ENCODE measurements at places on chromosomes 13 and 19.

DNA sequence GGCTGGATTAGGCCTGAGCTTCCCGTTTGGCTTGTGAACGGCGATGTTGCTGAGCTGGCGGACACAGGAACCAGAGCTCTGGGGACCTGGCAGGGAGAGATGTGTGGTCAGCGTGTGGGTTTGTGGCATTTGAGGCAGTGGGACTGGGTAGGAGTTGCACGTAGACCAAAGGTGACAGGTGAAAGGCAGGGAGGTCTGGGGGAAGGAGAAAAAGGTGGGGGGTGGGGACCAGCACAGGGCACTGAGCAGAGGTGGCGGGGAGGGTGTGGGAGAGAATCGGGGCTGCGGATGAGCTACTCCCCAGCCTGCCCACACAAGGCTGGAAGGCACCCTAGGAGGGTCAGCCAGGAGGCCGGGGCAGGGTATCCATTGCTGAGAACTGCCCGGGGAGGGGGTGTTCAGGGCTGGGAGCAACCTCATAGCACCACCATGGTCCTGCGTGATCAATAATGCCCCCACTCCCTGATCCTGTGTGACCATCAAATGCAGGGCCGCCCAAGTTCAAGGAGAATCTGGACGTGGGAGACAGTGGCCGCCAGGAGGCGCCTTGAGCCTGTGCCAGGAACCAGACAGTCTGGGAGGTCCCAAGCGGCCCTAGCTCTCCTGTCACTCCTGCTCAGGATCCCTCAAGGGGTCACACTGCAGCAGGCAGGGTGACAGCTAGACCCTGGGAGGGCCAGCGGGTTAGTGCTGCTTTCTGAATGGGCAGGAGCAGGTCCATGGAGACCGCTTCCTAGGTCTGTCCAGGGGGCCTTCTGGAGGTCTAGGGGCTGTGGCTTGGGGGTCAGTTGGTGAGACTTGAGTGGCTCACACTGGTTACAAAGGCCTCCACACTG is 12.8 kb upstream of the SELENOW start:
- peak; percentile 28 for DNase-seq

DNA sequence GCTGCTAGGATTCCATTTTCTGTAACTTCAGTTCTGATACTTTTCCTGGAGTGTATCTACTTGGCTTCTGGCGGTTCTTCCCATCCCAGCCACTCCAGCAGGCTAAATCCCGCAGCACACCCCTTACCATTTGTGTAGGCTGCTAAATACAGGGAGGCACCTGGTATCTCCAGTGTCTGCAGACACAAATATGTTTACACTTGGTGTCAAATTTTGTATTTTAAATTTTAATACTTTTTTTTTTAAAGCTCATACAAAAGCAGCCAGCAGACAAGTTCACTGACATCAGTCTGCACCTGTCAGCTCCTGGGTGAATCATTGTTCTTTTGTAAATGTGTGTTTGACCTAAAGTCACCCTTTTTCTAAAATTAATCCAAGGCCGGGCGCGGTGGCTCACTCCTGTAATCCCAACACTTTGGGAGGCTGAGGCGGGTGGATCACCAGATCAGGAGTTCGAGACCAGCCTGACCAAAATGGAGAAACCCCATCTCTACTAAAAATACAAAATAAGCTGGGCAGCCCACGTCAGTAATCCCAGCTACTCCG is 3.4 kb upstream of the ZSCAN4 start:
- DNase-seq = no peak

GRCh38 chr19:13899912-13900584 is 5.9 kb downstream of the BRME1 start:
- no peak for DNase-seq

DNA sequence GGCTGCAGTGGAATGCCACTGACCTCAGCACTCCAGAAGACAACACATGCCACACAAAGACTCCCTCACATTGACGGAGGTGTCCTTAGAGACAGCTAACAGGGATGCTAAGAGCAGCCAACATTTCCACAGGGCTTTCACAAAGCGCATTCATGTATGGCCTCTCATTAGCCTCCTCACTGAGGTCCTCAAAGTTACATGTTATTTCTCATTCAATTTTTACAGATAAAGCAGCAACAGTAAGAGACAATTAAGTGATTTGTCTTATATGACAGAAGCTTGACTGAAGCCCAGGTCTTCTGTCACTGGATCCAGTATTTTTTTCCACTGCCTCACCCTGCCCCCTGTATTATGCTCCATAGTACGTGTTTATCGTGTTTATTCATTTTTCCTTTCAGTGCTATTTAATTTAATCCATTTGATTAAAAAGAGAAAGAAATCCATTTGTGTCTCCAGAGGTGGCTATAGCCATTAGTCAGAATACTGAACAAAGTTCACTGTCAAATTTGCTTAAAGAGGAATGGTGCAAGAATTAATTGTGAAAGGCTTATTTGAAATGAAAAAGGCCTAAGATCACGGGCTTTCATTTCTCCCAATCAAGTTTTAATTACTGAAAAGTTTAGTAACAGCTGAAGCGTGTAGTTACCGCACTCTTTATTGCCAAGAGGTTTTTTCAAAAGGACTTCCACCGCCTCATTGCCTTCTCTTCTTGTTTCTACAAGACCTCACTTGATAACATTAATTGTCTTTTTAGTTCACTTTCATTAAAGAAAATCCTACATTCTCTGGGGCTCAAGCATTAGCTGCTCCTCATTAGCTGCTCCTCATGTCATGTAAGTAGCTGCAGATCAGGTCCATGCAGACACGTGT is 115.0 kb downstream of the COG6 start:
- no peak for DNase-seq

DNA sequence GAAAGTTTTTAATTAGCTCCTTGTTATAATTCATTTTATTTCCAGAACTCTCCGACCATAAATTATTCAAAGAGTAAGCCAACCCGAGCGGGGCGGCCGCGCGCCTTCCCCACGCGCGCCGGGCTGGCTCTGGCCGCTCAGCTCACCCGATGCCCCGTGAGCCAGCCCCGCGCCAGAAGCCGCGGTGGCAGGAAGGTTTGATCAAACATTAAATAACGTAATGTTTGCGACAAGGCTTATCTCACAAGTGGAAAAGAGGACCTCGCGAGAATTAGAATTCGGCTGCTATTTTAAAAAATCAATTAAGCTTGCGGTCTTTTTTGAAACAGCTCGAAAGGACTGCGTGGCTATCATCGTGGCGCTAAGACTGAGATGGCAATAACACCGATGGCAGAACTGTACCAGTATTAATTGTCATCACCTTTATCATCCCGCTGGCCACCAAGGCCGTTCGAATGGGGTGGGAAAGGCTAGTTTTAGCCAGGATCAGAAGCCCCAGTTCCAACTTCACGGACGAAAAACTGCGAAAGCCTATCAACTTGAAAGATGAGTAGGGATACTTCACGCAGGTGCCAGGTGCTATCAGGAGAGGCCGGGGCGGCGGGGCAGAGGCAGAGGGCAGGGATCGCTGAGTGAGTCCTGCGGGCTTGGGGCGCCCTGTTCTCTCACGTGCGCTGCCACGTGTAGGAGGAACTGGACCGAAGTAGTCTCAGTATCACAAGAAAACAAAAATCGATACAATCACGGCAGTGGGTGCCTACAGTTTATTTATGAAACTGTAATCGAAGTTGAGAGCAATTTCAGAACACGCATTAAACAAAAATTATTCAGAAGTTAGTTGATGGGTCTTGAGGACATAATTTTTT is 6.4 kb downstream of the POU4F1 start:
- no peak for DNase-seq

DNA sequence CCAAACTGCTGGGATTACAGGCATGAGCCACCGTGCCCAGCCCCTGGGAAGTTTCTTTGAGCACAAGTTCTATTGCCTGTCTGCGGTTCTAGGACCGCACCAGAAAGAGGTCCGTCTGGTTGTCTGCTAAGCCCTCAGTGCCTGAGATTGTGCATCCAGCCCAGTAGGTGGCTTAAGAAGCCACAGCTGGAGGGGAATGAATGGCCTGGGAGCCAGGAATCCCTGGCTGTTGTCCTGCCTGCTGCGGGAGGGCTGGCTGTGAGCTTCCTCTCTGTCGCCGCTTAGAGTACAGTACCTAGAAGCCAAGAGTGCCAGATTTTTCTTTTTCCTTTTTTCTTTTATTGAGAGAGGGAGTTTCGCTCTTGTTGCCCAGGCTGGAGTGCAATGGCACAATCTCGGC is 4.2 kb upstream of the TYK2 start:
- DNase-seq = no peak

- no peak for DNase-seq
Observed at GRCh38 chr13:26025196-26025595, 26.6 kb downstream of the SHISA2 start.

GRCh38 chr13:104737713-104738112 is 1671.5 kb upstream of the SLC10A2 start:
- no peak for DNase-seq

DNA sequence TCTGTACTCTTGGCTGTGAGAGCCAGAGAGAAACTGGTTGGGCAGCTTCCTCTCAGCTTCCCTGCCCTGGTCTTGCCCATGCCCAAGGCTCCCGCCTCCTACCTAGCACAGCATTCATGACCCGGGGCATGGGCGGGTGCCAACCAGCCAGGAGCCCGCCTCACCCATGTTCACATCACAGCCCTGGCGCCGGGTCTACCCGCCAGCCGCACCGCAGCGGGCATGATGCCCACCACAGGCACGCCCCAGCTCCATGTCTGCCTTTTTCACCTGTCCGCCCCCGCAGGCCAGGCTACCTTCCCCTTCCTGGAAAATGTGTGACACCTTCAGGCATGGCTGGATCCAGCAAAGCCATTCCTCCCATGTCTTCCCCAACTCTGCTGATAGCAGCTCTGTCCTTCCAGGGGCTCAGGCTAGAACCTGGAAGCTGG is 42.1 kb downstream of the PTPRS start:
- DNase-seq = no peak

DNA sequence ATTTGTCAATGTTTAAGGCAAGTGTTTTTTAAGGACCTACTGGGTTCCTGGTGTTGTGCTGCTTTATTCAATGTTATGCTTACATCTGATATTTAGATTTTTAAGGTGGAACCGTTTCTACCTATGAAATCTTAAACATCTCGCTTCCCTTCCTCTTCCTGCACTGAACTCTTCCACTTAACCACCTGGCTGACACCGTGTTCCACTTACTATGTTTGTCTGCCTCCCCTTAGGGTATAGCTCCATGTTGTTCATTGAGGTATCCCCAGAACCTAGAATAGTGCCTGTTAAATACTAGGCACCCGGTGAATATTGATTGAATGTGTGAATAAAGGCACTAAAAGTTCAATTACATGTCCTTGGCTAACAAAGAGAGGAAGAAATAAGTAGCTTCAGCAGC is 104.9 kb downstream of the RNF17 start:
- DNase-seq = no peak

GRCh38 chr19:38831142-38831605 is 420 bp downstream of the ECH1 start:
- DNase-seq = no peak

- no peak for DNase-seq
Observed at GRCh38 chr19:52428937-52429336, at the start of gene ZNF534. ZNF534 (plus strand) TSS chr19:52429148; CDS start chr19:52431475, 2,327 bp downstream.

GRCh38 chr19:7869910-7870511 is 4.2 kb downstream of the PRR36 start:
- DNase-seq = peak; percentile 70

DNA sequence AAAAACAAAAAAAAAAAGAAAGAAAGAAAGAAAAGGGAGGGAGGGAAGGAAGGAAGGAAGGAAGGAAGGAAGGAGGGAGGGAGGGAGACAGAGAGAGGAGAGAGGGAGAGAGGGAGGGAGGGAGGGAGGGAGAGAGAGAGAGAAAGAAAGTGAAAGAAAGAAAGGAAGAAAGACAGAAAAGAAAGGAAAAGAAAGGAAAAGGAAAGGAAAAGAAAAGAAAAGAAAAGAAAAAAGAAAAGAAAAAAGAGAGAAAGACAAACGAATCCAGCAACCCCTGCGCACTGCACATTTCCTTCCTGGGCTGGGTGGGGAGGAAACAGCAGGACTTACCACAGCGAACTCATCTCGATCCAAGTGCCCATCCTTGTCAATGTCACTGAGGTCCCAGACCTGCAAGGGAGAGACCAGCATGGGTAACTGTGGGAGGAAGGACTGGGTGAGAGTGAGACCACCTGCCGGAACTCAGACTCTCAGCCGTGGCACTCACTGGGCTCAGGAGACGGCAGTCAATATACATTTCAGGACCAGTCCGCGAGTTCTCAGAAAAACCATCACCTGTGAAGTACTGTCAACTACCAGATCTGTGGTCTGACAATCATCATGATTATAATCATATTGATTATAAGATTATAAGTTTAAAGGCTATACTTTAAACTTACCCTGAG is 43.3 kb downstream of the EPS15L1 start:
- DNase-seq = peak; percentile 14

- no peak for DNase-seq
Observed at GRCh38 chr13:39035799-39036198, 2.1 kb downstream of the PROSER1 start.

GRCh38 chr19:16106121-16106520 is 5.6 kb upstream of the RAB8A start:
- DNase-seq = peak; percentile 25

DNA sequence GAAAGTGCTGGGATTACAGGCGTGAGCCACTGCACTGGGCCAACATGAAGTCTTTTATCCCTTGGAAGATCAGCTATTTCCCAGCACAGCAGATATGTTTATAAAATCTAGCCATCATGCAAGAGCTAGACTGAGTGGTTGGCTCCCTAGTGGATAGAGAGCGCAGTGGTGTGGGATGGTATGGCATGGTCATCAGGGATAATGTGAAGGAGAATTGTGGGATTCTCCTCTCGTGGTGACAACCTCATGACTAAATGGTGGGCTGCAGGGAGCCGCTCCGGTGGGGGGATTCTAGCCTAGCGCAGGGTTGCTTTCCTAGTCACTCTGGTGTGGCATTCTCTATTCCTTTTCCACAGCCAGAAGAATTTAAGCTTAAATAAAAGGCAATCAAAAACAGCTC is 43.3 kb upstream of the GPI start:
- no peak for DNase-seq

DNA sequence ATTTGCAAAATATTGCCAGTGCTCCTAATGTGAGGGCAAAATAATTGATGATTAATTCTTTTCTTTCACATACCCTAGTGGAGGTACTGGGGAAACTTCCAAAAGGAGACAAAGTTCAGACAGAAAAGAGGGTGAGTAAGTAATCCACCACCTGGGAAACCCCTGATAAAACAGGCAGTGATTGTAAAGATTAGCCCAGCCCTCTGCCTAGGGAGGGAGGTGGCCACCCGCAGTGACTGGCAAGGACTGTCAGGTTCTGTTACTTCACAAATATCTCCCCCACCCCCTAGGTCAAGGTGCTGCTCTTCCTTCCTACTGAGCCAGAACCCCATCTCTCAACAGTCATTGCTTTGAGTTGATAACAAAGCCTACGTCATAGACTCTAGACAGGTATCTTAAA is 239.7 kb downstream of the DNAJC15 start:
- no peak for DNase-seq

- no peak for DNase-seq
Observed at GRCh38 chr13:77508959-77509620, 26.4 kb upstream of the SCEL start.

DNA sequence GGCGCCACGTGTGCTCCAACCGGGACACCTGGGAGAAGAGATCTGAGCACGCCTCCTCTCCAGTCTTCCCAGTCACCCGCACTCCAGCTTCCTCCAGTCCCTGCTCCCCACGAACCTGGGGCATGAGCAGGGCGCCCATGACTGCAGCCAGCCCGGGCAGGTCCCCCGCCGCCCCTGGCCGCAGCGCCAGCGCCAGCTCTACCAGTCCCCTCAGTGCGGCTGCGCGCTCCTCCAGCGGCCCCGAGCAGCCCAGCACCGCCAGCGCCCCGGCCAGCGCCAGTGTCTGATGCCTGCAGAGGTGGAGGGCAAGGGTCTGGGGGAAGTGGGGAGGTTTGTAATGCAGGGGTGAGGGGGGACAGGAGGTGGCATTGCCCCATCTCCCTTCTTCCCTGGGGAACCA is 13.1 kb downstream of the SH2D3A start:
- DNase-seq = no peak

Measured in CD4-positive, alpha-beta T cell treated with Interleukin-4 for 1 hour (primary cell).